ENCODE measurements at places on chromosomes 13 and 19. TPM values are rescaled to one million over a fixed set of nuclear protein-coding genes. Genes with fewer than 3 reads are reported as not detected.

- DNase-seq, result no peak
These were observed 5.2 kb upstream of the KBTBD7 start for GRCh38 chr13:41199526-41199925.

- DNase-seq, result no peak
These were observed 6.8 kb downstream of the ZNF564 start for GRCh38 chr19:12544401-12544876.

DNA sequence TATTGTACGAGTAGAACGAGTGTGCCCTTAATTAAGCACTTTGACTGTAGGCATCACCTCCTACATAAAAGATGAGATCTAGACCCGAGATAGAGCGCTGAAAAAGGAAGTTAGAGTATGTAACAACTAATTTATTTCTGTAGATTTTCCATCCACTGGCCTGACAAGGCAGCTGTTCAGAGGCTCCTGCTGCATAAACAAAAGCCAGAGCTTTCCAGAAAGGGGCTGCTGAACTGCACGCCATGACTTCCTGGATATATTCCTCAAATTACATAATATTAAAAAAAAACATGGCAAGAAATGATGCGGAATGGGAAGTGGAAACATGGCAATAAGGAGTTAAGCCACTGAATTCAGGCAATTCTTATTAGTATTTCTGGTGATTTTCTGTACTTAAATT, 89.7 kb downstream of the AKAP11 start:
- DNase-seq, result no peak

The CCDC70 gene
- total RNA-seq, result not detected

The CCDC169 gene
- 0.89 TPM for total RNA-seq

The KLK14 gene
- total RNA-seq, result 2.8 TPM

All from sciatic nerve (tissue), 2 donors.